ENCODE measurements at places on chromosomes 16 and 17. TPM values are rescaled to one million over a fixed set of nuclear protein-coding genes. Genes with fewer than 3 reads are reported as not detected.

The SDR42E2 gene
- total RNA-seq, result not detected

The TMEM114 gene
- 1.2 TPM for total RNA-seq

The EVPLL gene
- 0.61 TPM for total RNA-seq

The TMEM238L gene
- total RNA-seq, result not detected

The CACNG5 gene
- 1.2 TPM for total RNA-seq

The FBXW10 gene
- not detected for total RNA-seq

- H3K4me3 ChIP-seq, result no peak overlapping the region
- peaks cover 4% of the 10 kb centered on the region for H3K4me1 ChIP-seq
- no peaks in the 10 kb centered on the region for H3K27me3 ChIP-seq
- DNase-seq, result no peak
Observed at GRCh38 chr16:88758227-88758943, 26.6 kb downstream of the PIEZO1 start.

DNA sequence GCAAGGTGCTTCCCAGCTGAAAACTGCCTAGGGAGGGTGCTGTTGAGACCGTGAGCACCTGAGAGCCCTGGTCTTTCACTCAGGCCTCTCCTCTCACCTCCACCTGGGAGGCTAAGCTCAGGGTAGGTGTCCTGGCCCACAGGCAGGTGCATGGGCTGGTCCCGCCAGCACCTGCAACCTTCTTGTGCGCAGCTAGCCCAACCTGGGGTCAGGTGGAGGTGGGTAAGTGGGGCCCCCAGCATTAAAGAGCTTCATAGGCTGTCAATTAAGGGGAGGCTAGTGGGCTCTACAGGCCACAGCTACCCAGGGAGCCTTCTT, 8.7 kb downstream of the ADCY7 start:
- H3K27me3 ChIP-seq, result no peaks in the 10 kb centered on the region
- 0 out of 2 replicates have a peak, but pooled peaks cover 3% of the 10 kb centered on the region for H3K4me1 ChIP-seq
- H3K36me3 ChIP-seq, result peaks cover 5% of the 10 kb centered on the region
- DNase-seq, result no peak
- no peak overlapping the region for H3K4me3 ChIP-seq

DNA sequence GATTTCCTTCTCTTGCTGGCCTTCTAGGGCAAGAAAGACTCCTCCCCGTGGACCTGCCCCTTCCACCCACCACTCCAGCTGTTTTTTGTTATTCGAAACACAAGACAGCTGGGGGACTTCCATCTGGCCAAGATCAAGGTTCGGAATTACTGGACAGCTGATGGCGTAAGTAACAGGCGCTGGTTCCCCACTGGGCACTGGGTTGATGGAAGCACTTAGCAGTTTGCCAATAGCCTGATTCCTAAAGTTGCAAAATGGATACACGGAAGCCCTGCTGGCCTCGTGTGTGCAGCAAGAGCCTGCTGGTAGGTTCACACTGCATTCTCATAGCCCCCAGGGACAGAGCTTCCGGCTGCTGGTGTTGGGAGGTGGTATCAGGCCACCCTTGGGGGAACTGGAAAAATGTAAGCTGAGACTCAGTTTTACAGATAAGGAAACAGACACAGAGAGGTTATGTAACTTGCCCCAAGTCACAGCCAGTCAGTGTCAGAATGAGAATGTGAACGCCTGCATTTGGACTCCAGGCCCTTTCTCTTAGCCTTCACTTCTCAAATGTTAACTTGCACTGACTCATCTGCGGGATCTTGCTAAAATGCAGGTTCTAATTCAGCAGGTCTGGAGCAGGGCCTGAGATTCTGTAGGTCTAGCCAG, 171.7 kb downstream of the KATNIP start:
- no peak overlapping the region for H3K4me3 ChIP-seq
- DNase-seq, result no peak
- H3K36me3 ChIP-seq, result peaks cover 11% of the 10 kb centered on the region
- no peaks in the 10 kb centered on the region for H3K27me3 ChIP-seq

- H3K36me3 ChIP-seq, result no peaks in the 10 kb centered on the region
- H3K4me3 ChIP-seq, result no peak overlapping the region
- no peaks in the 10 kb centered on the region for H3K27me3 ChIP-seq
Observed at GRCh38 chr17:34853924-34854323, 107.3 kb downstream of the CCT6B start.

GRCh38 chr16:4285167-4285566, 12.3 kb upstream of the TFAP4 start:
- H3K36me3 ChIP-seq, result peaks cover 9% of the 10 kb centered on the region
- DNase-seq, result no peak
- H3K27me3 ChIP-seq, result no peaks in the 10 kb centered on the region
- H3K4me3 ChIP-seq, result no peak overlapping the region

DNA sequence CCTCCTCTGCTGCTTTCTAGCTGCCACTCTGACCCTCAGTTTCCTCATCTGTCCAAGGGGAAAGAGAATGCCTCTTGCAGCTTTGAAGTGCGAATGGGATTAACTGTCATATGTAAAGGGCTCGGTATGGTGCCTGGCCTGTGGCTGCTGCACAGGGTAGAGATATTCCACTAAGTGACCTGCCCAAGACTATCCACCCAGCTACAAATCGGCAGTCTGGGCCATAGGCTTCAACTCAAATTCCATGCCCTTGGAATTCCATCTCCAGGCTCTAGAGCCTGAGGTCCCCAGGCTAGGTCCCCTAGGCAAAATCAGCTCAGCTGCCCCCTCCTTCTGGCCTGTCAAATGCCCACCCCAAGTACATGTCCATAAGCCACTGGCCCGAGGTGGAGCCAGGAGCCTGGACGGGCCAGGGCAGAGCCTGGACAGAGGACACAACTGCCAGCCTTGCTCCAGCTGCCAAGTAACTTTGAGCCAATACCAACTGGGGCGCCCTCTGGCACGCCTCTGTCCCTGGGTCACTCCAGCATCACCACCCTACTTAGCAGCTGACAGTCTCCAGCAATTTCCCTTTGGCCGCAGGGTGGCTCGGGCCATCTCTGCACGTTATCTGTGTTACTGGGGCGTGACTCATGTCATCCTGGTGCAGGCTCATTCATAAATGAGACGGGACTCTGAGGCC, 57.2 kb downstream of the SDK2 start:
- H3K4me3 ChIP-seq, result no peak overlapping the region
- no peaks in the 10 kb centered on the region for H3K4me1 ChIP-seq
- no peak for DNase-seq
- no peak overlapping the region for H3K27ac ChIP-seq
- H3K27me3 ChIP-seq, result no peaks in the 10 kb centered on the region

GRCh38 chr16:73196670-73197069, 148.7 kb upstream of the ZFHX3 start:
- no peaks in the 10 kb centered on the region for H3K27me3 ChIP-seq
- no peak overlapping the region for H3K4me3 ChIP-seq
- H3K36me3 ChIP-seq, result no peaks in the 10 kb centered on the region
- H3K27ac ChIP-seq, result no peak overlapping the region

DNA sequence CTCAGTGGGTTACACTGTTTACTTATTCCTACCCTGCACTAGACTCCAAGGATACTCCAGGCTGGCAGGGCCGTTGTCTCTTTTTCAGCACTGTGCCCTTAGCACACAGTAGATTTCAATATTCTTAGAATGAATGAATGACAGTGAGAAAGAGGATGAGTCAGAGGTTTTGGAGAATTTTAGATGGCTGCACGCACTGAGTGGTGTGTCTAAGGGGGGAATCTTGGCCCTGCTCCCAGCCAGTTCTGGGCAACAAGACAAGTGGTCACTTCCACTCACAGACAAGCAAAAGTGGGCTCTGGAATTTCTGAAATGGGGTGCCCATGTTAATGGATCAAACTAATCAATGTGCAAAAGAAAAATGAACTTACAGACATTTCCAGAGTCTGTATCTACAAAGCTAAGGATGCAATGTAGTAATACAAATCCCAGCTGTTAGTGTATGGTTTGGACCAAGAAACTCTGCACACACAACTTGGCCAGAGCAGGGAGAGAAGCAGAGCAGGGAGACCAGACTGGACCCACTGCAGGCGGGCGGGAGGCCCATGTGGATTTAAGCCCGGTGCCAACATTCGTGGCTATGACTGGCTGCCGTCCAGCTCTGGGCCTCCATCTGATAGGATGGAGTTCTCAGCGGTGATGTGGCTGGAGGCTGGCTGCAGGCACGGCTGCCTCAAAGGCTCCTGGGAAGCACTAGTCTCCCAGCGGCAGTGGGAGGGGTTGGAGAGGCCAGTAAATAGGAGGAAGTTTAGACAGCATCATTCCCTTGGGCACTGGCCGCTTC, 95.6 kb upstream of the CDYL2 start:
- H3K36me3 ChIP-seq, result no peaks in the 10 kb centered on the region
- no peaks in the 10 kb centered on the region for H3K27me3 ChIP-seq
- no peak for DNase-seq
- no peak overlapping the region for H3K4me3 ChIP-seq

DNA sequence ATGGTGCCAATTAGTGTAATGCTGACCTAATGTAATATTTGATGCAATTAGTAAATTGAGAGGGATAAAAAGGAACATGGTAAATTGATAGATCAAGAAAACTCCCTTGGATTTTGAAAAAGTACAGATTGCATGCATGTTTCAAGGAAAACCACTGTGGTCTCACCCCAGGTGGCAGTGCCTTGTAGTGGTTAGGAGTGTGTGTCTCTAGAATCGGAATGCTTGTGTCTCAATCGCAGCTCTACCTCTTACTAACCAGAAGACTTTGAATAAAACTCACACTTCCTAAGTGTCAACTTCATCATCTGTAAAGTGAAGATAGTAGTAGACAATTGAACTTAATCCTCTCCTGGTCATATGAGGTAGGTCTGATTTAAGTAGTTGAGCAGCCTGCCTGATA, 128.9 kb upstream of the GOT2 start:
- H3K36me3 ChIP-seq, result peaks cover 7% of the 10 kb centered on the region
- DNase-seq, result no peak
- peak overlapping the region; percentile 90 for H3K27ac ChIP-seq
- peak overlapping the region; percentile 37 for H3K4me3 ChIP-seq
- H3K4me1 ChIP-seq, result peaks cover 13% of the 10 kb centered on the region

All from H9 (cell line).